Diencephalon (tissue), 1 donor: ENCODE measurements at places on chromosomes 2 and 18. TPM values are rescaled to one million over a fixed set of nuclear protein-coding genes. Genes with fewer than 3 reads are reported as not detected.

Gene MAP3K19
- total RNA-seq: 9.5 TPM

Gene ARPC2
- total RNA-seq: 164 TPM

Gene ACTG2
- 0.23 TPM for total RNA-seq

Gene PRSS56
- total RNA-seq: 1.6 TPM

Gene IHH
- total RNA-seq: 0.69 TPM

Gene AMER3
- 33.7 TPM for total RNA-seq

Gene ZNF519
- total RNA-seq: 33.4 TPM

Gene IMPA2
- total RNA-seq: 3.5 TPM

Gene TDRD15
- total RNA-seq: under 0.01 TPM

Gene RDH14
- 27.5 TPM for total RNA-seq

Gene MATN3
- total RNA-seq: 5.1 TPM

Gene OSBPL6
- 14.1 TPM for total RNA-seq

Gene STPG4
- total RNA-seq: not detected
